ENCODE measurements at places on chromosomes 12 and 14.

- DNase-seq, result peak; percentile 95
Observed at GRCh38 chr12:57258977-57259970, 8.3 kb upstream of the STAC3 start.

- DNase-seq, result no peak
Observed at GRCh38 chr12:8050600-8051250, 15.4 kb downstream of the C3AR1 start.

DNA sequence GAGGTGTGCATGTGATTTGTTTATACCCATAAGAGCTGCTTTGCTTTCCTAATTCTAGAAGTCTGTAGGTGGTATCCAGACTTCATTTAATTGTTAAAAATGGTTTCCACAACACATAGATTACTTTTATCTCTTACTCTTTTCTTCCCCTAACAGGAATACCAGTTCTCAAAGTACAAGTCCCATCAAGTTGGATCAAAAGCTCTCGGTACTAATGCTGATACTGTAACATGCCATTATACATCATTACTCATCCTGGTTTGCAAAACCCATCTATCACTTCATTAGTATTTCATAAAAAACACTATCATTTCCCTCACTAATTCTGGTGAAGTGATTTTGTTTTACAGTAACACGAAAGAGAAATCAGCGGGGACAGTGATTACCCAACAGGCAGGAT lies 94.3 kb downstream of the PPP2R5E start:
- DNase-seq, result no peak

- DNase-seq, result peak; percentile 85
Observed at GRCh38 chr12:69097619-69098368, 141.6 kb upstream of the CPSF6 start.

- peak; percentile 36 for DNase-seq
Observed at GRCh38 chr14:103517721-103518421, 4.8 kb downstream of the CKB start.

DNA sequence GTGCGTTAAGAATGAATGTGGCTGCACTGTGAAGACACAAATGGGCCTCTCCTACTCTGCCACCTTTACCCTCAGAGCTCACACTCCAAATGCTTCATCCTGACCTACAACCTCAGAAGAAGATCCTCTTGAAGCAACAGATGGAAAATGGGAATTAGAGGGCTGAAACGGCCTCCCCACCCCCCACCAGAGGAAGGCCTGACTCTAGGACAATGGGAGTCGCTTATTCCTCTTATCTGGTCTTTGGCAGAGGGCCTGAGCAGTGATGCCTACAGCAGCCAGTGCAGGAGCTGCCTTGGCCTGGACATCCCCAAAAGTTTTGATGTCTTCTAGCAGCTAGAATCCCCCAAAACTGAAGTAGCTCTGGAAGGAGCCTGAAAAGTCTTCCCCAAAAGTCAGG lies 29.2 kb downstream of the BTBD7 start:
- peak; percentile 46 for DNase-seq

- peak; percentile 65 for DNase-seq
Observed at GRCh38 chr12:54419088-54419887, at the start of gene ITGA5. Gene ITGA5 (minus strand): TSS chr12:54419266. CDS start chr12:54419198, 68 bp downstream.

- peak; percentile 73 for DNase-seq
Observed at GRCh38 chr12:121165316-121165715, 32.6 kb downstream of the P2RX7 start.

Data from fibroblast of the aortic adventitia (primary cell).